Osteocyte (in vitro differentiated cells): ENCODE measurements at places on chromosomes 5 and 9. TPM values are rescaled to one million over a fixed set of nuclear protein-coding genes. Genes with fewer than 3 reads are reported as not detected.

DNA sequence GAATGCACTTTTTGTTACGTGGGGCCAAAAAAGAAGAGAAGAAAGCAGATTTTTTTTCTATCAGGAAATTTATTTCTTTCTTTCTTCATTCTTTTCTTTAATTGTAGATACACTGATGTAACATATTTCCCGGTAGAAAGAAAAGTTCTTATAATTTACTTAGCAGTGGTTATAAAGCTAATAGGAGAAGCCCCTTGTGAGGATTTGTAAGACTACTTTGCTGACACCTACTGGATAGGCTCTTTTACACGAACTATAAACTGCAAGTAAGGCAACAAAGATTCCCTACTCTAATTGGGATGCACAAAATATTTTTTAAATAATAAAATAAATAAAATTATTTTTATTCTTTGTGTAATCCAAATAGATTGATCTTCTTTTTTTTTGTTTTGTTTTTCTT is 284.4 kb downstream of the DNAH5 start:
- no peaks in the 10 kb centered on the region for H3K27me3 ChIP-seq
- no peaks in the 10 kb centered on the region for H3K36me3 ChIP-seq
- DNase-seq, result no peak
- no peak overlapping the region for H3K27ac ChIP-seq
- H3K4me1 ChIP-seq, result no peaks in the 10 kb centered on the region
- no peak overlapping the region for H3K4me3 ChIP-seq

DBH gene
- not detected in 2 replicates for total RNA-seq

GRCh38 chr5:39700523-39700922 is 275.7 kb upstream of the DAB2 start:
- H3K27ac ChIP-seq, result no peak overlapping the region
- no peak for DNase-seq
- no peaks in the 10 kb centered on the region for H3K36me3 ChIP-seq

DNA sequence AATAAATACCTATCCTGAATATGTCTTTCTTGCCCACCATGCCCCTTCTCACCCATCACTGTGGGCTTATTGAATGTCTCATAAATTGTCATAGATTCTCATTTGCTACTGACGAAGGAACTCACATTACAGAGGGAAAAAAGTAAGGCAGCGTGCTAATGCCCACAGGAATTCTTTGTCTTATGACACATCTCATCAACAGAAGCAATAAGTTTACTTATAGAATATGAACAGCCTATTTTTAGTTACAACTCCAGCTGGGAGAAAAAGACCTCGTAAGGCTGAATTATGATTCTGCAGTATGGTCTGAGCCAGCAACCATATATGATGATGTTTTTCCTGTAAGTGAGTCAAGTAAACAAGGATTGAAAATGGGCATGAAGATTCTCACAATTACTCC is 22.4 kb upstream of the ATG10 start:
- no peaks in the 10 kb centered on the region for H3K4me1 ChIP-seq
- H3K36me3 ChIP-seq, result no peaks in the 10 kb centered on the region
- H3K27ac ChIP-seq, result no peak overlapping the region
- no peaks in the 10 kb centered on the region for H3K27me3 ChIP-seq

DNA sequence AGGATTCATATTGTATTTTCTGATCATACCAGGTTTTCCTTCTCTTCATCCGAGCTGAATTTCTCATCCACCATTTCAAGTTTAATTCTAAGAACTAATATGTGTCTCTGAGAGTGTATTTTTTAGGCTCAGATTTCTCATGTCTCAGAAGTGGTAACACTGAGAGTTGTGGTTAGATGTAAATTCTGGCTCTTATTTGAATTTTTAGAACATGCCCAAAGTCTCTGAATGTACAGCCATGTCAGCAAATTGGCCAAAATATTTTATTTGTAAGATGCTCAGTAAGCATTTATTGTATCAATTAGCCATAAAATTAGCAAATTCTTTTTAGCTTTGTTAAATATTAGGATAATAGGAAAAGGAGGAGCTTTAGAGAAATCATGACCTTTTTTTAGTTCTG is 16.6 kb downstream of the SV2C start:
- no peak for DNase-seq
- H3K27ac ChIP-seq, result no peak overlapping the region
- no peaks in the 10 kb centered on the region for H3K27me3 ChIP-seq
- H3K4me1 ChIP-seq, result no peaks in the 10 kb centered on the region
- no peak overlapping the region for H3K4me3 ChIP-seq

F12 gene
- 1.0 and 1.5 TPM in 2 replicates for total RNA-seq

ANKRD18B gene
- 13.8 and 15.3 TPM in 2 replicates for total RNA-seq

- peaks cover 67% of the 10 kb centered on the region for H3K36me3 ChIP-seq
- H3K4me3 ChIP-seq, result no peak overlapping the region
- no peak overlapping the region for H3K27ac ChIP-seq
- no peaks in the 10 kb centered on the region for H3K27me3 ChIP-seq
These were observed 32.8 kb upstream of the POMT1 start for GRCh38 chr9:131469951-131470350.

GRCh38 chr5:174916227-174916626 is 191.8 kb downstream of the MSX2 start:
- DNase-seq, result peak; percentile 76
- H3K36me3 ChIP-seq, result no peaks in the 10 kb centered on the region
- H3K27me3 ChIP-seq, result peaks cover 16% of the 10 kb centered on the region
- no peak overlapping the region for H3K27ac ChIP-seq

PCDHA3 gene
- total RNA-seq, result 0.19 and 0.42 TPM in 2 replicates

DNA sequence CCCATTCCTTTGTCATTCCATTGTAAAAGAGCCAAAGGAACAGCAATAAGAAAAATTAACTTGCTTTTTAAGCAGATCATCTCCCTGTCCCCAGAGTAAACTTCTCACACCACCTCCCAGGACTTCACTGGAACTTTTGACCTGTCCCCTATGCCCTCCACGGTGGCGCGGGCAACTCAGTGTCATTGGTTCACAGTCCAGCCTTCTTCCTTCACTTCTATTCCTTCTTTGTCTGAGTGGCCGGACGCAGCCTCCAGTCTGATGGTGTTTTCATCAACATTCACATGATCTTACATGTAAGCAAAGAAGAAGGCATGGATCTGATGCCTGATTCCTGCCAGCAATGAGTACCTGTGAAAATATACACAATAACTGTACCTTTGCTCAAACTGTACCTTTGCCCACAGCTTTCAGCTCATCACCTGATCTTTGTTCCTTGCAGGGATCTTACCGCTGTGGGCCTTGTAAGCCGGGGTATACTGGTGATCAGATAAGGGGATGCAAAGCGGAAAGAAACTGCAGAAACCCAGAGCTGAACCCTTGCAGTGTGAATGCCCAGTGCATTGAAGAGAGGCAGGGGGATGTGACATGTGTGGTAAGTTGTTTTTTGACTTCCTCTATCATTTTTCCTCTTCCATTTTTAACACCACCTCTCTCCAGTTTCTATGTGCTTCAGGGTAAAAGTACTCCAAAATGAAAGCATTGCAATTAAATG is 32.5 kb downstream of the THBS4 start:
- peaks cover 10% of the 10 kb centered on the region for H3K4me1 ChIP-seq
- H3K36me3 ChIP-seq, result no peaks in the 10 kb centered on the region
- peaks cover 8% of the 10 kb centered on the region for H3K27me3 ChIP-seq
- no peak overlapping the region for H3K4me3 ChIP-seq
- peak; percentile 75 for DNase-seq

GFI1B gene
- total RNA-seq, result not detected in 2 replicates
